CD4-positive, alpha-beta T cell treated with Interleukin-2 at 100 ng/mL for 4 hours (primary cell): ENCODE measurements at places on chromosomes 6 and 20.
A peak's percentile ranks its signal among the peaks of the same experiment; 100 is the strongest.

GRCh38 chr6:69796073-69796641 is 653 bp downstream of the LMBRD1 start:
- DNase-seq, result peak; percentile 76

DNA sequence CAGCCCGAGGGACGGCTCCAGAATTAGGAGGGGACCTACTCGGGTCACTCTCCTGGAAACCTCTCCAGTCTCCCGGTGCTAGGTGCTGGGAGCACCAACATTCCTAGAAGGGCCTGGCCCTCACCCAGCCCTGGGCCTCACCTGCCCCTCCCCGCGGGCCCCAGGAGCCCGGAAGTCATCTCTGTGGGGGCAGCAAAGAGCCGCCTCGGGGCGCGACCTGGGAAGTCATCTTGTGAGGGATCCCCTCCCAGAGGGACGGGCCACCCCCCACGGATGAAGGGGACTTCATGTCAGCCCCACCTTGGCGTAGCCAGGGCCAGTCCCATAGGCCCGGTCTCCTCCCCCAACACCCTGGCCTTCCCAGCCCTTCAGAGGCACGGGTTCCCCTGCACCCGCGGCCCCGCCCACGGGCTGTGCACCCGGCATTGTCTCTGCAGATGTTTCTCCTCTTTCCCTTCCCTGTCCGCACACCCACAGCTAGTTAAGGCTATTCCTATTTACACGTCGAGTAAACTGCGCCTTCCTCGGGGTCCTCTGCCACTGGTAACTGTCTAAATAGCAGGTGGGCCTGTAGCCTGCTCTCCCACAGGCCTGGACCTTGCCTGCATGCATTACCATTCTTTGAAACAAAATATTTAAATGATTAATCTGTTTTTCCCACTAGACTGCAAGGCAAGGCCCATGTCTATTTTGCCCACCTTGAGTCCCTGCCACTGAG is 896 bp upstream of the RNASET2 start:
- peak; percentile 52 for DNase-seq

- DNase-seq, result no peak
These were observed 110.2 kb upstream of the RPS6KA2 start for GRCh38 chr6:166737261-166737660.

DNA sequence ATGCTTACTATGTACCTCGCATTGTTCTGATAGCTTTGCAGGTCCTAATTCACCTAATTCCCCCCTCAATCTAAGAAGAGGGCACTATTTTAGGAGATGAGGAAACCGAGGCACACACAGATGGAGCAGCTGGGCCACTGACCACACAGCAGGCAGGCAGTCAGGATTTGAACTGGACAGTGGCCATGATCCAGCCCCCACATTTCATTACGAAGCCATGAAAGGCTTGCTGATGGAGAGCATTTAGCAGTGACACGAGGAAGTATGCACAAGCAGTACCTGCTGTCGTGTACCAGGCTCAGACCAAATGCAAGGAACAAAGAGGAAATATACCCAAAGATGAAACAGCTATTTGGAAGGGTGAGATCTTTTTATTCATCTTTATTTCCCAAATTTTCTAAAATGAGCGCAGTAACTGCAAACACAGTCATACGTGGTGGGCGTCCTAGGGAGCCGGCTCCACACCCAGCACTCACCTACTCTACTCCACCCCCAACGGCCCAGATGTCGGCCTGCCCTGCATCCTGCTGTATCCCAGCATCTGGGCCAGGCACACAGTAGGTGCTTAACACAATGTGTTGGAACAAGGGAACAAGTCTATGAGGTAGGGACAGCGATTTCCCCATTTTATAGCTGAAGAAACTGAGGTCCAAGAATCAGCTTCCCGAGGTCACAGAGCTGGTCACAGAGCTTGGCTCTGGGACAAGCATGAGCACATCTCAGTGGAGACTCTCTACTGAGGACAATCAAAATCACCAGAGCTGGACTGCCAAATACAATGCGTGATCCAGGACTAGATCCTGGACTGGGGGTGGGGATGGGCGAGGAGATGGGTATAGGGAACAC is 15.0 kb downstream of the PREX1 start:
- no peak for DNase-seq

DNA sequence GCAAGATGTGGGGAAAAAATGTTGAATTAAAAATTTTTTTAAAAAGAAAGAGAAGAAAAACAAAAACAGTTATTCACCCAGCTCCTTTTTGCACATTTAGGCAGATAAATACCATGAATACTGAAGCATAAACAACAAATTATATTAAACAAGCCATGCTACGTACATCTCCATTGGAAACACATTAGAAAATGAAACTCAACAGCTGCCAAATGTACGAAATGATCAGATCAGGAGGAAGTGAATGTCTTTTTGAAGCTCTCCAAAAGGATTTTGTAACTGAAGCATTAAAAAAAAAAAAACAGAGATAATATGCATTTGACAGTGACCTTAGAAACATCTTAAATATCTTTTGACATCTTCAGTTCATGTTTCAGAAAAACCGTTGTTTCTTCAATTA is 56.7 kb downstream of the CD83 start:
- no peak for DNase-seq

DNA sequence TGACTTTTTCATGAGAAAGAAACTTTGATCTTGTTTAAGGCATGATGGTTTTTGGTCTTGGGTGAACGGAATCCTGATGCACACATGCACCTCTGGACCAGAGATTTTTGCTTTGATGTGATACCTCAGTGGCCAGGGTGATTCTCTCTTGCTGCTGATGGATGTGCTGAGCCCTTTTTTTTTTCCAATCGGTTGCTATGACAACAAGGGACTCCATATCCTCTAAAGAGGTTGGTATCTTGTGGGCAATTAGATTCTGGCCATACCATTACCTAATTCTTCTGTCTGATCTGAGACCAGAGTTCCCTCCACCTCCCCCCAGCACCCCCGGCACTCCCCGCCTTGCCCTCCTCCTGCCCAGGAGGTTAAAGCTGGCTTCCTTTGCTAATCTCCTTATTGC is 24.9 kb downstream of the PDYN start:
- DNase-seq, result no peak

DNA sequence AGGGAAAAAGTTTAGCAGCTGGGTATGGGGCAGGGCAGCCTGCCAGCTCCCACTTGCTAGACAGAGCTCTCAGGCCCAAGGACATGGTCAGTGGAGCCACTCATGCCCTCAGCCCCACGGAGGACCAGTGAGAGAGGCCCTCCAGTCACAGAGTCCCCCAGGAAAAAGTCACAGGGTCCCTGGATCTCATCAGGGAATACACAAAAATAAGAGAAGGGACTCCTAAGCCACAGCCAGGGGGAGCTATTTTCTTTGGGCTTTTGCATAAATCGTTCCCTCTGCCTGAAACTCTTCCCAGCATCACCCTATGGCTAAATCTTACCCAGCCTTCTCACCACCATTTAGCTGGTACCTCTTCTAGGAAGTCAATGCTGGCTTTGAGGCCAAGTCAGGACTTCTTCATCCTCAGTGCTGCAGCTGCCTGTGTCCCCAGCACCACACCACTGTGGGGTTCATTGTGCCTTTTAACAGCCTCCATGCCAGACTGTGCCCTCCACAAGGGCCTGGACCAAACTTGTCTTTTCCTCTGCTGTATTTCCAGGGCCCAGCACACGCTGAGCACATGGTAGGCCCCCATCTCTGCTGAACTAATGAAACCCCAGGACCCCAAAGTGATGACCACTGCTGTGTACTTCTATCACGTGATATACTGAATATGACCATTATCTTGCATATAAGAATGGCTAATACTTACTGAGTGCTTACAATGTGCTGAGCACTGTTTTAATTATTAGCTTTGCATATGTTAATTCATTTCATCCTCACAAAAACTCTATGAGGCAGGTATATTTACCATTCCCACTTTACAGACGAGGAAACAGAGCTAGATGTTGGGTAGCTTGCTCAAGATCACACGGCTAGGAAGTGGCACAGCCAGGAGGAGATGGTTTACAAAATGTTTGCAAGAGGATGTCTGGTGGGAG is 2.0 kb downstream of the ZNF335 start:
- peak; percentile 34 for DNase-seq

- DNase-seq, result no peak
These were observed 190.6 kb upstream of the PMEPA1 start for GRCh38 chr20:57900226-57900905.

DNA sequence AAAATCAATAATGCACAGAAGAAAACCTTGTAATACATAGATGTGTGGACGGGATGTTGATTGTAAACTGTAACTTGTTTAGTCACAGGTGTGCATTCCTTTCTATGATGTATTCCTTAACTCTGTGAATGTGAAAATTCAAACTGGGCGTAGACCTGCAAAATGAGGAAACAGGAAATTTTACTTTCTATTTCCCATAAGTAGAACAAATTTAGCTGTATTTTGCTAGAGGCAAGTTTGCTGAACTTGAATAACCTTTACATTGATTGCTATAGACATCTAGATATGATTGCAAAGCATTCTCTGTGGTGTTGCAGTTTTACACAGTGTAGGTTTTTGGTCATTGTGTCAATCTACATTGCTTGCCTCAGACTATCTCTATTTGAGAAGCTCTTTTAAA is 368.4 kb upstream of the MAN1A1 start:
- DNase-seq, result no peak

DNA sequence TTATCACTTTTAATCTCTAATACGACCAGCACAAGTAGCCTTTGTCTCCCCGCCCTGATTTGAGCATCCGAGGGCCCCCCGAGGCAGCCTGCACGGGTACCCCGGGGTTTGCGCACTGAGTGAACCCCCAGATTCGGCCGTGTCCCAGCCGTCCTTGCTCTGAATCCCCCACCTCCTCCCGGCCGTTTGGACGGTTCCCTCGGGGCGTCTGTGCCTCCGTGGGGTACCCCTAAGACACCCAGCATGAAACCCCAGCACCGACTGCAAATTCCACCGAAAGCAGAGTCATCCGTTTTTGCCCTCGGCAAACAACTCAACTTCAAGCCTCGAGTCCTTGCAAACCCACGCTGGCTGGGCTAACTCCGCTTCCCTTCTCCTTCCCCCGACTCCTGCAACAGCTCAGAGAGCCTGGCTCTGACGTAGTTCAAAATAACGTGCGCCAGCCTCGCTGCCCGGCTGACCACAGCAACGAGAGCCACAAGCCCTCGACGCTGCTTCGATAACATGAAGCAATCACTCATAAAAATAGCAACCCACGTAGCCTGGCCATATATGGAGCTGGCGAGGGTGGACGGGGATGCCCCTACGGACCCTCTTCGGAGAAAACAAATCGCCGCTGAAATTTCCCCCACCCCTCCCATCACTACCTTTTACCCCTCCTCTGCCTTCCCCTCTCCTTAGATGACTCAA is 764 bp upstream of the SNAP25 start:
- no peak for DNase-seq

DNA sequence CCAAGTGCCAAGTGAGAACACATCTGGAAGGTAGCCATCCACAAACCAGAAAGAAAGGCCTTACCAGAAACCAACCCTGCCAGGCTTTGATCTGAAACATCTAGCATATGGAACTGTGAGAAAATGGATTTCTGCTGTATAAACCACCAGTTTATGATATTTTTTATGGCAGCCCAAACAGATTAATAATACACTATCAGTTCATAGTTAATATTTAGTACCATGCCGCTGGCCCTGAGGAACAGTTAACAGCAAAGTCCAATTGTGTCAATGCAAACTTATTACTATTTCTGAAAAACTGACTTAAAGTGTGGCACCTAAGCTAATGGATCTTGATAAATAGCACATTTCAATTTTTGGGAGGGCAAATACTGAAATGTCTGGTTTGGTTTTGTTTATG is 35.4 kb upstream of the PRSS35 start:
- DNase-seq, result no peak

GRCh38 chr6:46390153-46390876 is 100.9 kb downstream of the RCAN2 start:
- DNase-seq, result no peak

DNA sequence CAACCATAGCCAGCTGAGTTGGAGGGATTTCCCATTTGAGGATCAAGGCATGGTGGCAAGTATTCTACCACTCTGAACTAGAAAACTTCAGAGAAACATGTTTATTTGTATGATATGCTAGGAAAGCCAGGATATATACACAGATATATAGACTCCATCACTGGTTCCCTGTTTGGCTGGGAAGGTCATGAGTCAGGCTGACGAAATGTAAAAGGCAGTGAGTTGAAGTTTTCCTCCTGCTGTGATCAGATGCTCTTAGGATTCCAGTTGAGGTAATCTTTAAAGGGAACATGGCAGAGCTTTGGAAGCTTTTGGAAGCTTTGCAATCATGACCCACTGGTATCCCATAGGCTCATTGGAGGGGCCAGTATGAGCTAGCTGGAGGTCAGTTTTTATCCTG is 1369.1 kb downstream of the EPHA7 start:
- no peak for DNase-seq

DNA sequence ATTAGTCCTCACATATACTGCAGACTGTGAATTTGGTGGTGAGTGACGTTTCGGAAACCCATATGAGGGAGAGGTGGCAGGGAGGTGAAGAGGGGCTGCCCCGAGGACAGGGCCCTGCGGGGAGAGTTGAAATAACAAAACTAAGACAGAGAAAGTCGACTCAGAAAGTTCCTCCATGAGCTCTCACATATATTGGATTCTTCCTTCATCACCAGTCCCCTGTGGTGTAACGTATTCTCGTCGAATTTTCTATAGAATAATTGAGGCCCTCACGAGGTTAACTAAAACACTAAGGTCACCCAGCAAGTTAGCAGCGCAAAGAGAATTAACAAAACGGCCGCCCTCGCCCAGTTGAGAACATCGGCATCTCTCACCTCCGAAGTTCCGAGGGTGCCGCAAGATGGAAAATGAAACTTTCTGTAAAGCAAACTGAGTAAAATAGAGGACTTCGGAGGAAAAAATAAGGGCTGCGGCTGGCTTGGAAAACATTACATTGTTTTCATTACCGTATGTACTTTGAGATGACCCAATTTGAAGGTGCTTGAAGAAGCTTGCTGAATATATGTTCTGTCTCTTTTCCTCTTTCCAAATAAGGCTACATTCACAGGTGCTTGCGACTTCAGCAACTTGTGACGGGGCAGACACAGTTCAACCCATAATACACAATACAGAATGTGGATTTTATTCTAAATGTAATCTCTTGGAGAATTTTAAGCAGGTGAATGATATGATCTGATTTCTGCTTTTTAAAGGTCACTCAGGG is 490.9 kb upstream of the JARID2 start:
- DNase-seq, result peak; percentile 40

DNA sequence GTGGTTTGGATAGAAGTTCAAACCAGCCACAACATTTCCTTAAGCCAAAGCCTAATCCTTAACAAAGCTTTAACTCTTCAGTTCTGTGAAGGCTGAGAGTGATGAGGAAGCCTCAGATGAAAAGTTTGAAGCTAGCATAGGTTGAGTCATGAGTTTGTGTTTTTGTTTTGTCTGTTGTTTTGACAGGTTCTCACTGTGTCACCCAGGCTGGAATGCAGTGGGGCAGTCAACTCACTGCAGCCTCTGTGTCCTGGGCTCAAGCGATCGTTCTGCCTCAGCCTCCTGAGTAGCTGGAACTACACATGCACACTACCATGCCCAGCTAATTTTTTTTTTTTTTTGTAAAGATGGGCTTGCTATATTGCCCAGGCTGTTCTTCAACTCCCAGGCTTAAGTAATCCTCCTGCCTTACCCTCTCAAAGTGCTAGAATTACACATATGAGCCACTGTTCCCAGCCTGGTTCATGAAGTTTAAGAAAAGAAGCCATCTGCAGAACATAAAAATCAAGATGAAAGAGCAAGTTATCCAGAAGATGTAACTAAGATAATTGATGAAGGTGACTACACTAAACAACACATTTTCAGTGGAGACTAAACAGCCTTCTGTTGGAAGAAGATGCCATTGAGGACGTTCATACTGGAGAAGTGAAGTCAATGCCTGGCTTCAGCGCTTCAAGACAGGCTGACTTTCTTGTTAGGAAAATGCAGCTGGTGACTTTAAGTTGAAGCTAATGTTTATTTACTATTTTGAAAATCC is 96.2 kb downstream of the SMAP1 start:
- DNase-seq, result no peak
